NT2/D1 (cell line): ENCODE measurements at places on chromosomes 6 and 20.

GRCh38 chr20:57322476-57322875 lies 7.1 kb upstream of the SPO11 start:
- DNase-seq, result no peak

GRCh38 chr6:105220186-105220585 lies 40.4 kb upstream of the POPDC3 start:
- no peak for DNase-seq

DNA sequence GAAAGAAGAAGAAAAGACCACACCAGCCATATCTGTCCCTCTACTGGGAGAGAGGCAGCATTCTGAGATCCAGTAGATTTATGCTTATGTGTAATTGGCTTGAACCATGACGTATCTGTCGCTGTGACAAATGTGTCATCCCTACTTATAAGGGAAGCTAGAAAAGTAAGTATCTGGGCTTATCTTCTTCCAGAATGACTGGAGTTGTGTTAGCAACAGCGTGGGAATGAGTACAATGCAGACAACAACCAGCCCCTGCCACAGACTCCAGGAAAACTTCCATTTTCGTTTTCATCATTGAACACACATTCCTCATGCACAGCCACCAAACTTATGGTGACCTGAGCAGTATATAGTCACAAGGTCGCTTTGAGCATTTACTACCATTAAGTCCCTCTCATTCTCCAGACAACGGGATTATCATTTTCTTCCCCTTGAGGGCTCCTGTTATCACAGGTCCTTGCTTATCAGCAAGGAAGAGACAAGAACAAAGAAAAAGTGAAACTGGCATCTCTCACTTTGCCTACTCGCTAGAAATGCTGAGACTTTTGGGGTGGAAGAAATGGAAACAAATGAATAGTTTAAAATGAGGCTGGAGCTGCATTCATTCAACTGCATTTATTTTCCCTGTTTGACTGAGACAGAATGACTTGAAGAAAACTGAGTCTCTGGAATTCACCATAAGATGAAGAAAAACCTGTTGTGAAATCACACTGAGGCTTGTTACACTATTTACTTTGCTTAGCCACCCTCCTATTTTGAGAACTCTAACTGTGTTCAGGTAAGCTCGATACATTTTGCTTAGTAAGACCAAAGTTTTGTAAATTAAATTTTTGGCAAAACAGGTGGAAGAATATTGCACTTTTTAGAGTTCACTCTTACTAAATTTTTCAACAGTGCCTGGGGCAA lies 149.3 kb upstream of the FOXQ1 start:
- no peak for DNase-seq

GRCh38 chr20:38162149-38162548 lies 2.9 kb downstream of the TGM2 start:
- DNase-seq, result no peak

DNA sequence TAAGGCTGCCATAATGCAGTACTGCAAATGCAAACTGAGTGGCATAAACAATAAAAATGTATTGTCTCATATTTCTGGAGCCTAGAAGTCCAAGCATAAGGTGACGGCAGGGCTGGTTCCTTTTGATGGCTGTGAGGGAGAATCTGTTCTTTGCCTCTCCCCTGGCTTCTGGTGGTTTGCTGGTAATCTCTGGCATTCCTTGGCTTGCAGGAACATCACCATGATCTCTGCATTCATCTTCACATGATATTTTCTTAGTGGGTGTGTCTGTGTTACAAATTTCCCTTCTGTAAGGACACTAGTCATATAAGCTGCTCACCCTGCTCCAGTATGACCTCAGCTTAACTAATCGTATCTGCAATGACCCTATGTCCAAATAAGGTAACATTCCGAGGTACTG lies 1104.2 kb upstream of the CITED2 start:
- DNase-seq, result no peak

GRCh38 chr6:31351401-31352309 lies 5.3 kb downstream of the HLA-B start:
- no peak for DNase-seq

GRCh38 chr6:146598772-146599405 lies at the start of gene ADGB:
ADGB (plus strand) TSS chr6:146598972; CDS start chr6:146599041, 69 bp downstream.
- peak; percentile 35 for DNase-seq

- DNase-seq, result no peak
Observed at GRCh38 chr6:15901141-15902115, 227.5 kb upstream of the MYLIP start.
